ENCODE measurements at places on chromosomes 1 and 21.

DNA sequence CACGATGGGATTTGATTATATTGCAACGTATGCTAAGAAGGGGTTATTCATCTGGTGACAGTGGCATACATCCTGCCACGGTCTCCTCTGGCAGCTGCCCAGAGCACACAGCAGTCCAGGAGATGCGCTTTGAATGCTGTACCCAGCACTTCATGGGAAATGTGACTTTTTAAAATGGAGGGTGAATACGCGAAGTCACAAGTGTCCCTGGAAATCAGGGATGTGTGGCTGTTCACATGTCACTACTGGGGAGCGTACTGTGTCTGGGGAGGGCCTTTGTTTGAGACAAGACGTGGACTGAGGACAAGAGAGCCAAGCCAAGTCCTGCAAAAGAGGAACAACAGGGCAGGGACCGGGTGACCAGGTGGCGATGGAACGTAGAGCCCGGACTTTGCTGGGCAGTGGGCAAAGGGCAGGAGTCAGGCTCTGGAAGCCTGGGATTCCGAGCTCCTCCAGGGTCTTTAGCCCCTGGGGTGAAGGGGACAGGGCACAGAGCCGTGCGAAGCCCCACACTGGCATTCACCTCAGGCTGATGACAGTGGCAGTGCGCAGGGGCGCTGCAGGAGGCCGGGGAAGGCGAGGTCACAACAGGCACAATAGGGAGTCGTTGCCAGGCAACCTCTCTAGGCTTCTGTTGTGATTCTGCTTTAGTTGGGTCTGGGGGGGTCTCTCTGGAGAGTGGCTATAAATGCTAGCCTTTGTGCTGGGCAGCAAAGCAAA lies 11.4 kb upstream of the ZBTB21 start:
- DNase-seq, result no peak

DNA sequence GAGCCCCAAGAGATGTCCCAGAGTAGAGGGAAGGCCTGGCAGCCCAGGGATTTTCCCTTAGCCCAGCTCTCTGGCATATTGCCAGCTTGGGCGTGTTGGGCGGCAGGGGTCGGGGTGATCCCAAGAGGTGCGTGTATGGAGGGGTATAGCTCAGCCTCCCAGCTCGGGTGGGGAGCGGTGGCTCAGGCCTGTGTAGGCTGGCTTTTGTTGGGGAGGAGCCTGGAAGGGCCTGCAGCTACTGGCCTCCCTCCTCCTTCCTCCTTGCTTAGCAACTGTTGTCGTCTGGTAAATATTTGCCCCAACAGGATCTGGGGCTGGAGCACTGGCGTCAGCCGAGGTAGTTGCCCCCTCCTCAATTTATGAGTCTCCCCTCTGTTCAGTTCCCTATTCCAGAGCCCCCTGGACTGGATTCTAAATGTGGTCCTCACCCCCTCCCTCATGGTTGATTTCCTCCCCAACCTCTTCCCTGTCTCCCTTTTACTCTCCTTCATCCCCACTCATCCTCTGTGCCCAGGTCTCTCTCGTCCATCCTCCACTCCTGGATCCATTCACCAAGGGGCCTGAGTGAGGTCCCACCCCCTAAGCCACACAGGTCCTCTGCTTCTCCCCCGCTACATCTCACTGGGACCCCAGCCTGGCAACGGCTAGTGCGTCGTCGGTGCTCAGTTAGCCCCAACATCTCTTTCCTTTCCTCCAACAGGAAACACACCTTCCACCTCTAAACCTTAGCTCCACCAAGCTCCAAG lies 10.3 kb upstream of the LMNA start:
- DNase-seq, result no peak

DNA sequence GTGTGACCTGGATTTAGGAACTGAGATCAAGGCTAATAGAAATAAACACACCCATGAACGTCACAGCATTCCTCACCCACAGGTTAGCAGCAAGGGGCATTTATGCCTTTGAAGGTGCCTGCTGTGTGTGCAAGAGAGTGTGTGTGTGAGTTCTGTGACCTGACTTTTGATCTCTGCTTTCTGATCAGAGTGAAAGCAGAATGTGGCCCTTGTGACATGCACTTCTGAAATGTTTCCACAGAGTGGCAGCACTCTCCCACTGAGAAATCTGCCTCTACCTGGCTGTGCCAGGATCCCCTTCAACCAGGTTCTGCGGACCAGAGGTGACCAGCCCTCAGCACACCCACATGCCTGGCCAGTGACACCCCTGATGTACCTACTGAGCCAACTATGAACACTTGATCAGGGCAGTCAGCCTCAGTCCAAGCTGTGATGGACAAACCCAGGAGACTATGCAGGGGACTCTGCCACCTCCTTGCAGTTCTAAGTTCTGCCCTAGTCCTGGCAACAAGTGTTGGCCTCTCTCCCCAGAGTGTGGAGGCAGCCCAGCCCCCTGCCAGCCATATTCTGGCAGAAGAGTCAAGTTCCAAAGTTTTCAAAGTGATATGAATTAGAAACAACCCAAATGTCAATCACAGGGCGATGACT lies 41.0 kb downstream of the RXRG start:
- DNase-seq, result no peak

DNA sequence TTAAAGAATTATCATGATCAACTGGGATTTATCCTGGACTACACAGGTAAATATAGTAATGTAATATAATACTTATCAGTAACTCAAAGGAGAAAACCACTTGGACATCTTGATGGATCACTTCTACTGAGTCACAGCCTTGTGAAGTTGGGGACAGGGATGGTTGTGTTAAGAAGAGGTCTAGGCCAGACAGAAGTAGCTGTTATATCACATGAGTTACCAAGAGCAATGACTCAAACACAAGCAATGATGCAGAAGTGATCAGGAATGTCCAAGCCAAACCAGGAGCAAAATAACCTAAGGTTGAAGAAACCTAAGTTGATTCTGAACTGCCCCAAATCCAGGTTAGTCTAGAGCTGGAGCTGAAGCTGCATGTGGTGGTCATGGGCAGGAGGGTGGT lies 424.5 kb upstream of the DAB1 start:
- no peak for DNase-seq

DNA sequence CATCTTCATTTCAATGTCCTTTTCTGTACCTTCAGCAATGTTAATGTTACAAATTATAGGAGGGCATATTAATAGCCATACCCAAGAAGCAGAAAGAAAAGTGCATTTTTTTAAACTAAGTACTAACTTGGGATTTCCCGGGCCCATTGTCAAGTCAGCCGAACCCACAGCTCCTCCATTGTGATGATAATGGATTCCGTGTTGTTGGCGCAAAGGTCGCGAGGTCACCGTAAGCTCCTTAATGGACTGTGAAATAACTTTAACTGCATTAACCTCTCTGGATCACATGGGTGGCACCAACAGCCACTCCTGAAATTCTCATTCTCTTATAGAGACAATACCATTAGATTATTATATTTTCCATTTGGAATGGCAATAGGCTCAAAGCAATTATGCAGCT lies 250.6 kb upstream of the RRP15 start:
- no peak for DNase-seq

- no peak for DNase-seq
Measured at GRCh38 chr1:3772715-3773571, at the start of gene SMIM1. Gene SMIM1 (plus strand): TSS chr1:3772749. CDS start chr1:3775374, 2,625 bp downstream.

GRCh38 chr1:161164901-161165610 lies 1.2 kb upstream of the PPOX start:
- no peak for DNase-seq

GRCh38 chr1:171801487-171801891 lies 20.0 kb downstream of the METTL13 start:
- no peak for DNase-seq

DNA sequence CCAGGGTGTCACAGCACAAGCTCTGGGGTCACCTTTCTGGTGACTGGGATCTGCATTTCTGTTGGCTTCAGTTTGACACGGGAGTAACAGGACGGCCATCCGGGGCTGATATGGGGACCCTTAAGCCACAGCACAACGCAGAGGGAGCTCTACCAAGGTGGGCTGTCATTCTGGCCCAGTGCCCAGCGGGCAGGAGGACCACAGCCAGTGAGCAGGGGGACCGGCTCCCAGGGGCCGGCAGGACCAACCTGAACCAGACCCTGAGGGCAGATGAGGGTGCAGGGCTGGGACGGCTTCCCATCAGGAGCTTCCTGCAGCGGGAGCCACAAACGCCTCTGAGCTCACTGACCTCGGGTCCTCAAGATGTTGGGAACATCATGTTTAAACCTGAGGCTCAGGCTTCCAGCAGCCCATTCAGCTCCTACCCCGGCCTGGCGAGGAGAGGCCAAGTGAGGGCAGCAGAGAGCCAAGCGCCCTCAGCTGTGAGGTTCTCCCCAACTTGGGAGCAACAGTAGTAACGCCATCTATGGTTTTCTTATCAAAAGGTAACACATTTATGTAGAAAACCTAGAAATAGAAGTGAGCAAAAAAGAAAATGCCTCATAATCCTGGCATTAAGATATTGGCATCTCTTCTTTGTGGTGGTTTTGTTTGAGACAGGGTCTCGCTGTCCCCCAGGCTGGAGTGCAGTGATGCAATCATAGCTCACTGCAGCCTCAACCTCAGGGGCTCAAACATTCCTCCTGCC lies 26.8 kb downstream of the TMEM201 start:
- no peak for DNase-seq

- no peak for DNase-seq
Measured at GRCh38 chr1:60974524-60975372, 107.6 kb upstream of the NFIA start.

DNA sequence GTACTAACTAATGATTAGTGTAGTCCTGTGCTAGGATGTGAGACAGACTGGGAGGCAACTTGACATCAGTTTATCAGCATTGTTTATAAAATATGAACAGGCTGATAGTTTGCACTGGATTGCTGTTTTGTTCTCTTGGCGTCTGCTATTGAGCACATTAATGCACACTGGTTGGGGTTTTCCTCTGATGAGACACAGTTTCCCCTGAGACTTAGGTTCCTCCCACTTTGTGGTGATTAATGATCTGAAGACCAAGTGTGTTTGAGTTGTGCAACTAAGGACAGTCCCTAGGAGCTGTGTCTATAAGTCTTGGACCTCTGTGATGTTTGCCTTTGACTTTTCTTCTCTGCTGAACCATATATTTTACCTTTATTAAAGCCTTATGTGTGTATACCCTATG lies 1015.4 kb downstream of the AMY1C start:
- DNase-seq, result no peak

DNA sequence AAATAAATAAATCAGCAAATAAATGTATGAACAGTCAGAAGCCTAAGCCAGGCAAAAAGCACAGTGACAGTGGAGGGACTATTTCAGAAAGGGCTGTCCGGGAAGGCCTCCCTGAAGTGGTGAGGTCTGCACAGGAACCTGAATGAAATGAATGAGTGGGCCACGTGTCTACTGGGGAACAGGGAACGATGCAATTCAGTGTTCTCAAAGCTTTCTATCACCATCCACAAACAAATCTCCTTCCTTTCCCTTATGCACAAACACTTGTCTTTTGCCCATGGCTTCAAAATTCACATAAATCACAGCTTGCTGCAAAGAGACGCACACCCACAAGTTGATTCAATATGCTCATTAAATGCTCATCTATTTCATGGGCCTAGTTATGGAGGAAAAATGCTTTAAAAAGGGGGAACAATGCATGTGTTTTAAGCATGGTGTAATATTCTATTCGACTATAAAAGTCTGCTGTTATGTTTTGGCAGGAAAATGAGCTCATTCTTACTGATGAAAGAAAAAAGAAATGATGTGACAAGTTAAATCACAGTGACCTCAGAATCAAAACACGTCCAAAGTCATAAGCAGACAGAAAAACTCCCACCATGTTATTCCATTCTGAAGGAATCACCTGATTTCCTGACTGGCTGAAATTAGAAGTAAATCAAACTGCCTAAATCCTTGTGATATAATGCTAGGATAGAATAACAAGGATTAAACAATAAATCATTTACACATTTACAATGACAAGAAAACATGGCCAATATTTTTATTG lies 21.6 kb downstream of the URB1 start:
- DNase-seq, result no peak

DNA sequence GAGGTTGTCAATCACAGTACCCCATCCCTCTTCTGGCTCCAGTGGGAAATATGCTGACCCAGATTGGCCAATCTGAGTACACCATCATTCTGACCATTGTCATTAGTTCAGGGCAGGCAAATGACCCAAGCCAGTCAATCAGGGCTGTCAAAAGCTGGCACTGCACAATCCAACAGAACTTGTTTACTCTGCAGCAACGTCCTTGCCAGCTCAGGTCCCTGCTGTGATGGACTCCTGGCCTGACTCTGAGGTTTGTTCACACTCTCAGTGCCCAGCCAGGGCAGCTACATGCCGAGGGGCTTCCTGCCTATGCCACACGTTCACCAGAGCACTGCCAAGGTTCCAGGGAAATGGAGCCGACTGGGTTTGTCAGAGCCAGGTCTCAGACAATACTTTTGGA lies 14.7 kb upstream of the OVAAL start:
- no peak for DNase-seq

- no peak for DNase-seq
Measured at GRCh38 chr21:31531967-31532366, 127.5 kb upstream of the SOD1 start.

GRCh38 chr1:183966487-183966886 lies 71.0 kb downstream of the COLGALT2 start:
- DNase-seq, result no peak

GRCh38 chr1:53850082-53850673 lies 12.1 kb upstream of the NDC1 start:
- DNase-seq, result no peak

GRCh38 chr1:118989878-118990378 lies 1.8 kb upstream of the TBX15 start:
- no peak for DNase-seq

GRCh38 chr1:232183266-232183800 lies 446.6 kb downstream of the SIPA1L2 start:
- no peak for DNase-seq

- DNase-seq, result no peak
Measured at GRCh38 chr1:201939148-201939547, 7.2 kb downstream of the LMOD1 start.

- no peak for DNase-seq
Measured at GRCh38 chr1:1426496-1427105, 5.5 kb upstream of the ANKRD65 start.
